Renal cortex interstitium (tissue), 15 donors: ENCODE measurements at places on chromosomes 7 and 10.

- DNase-seq: no peak
Measured at GRCh38 chr10:26215396-26215934, 1.1 kb upstream of the GAD2 start.

- DNase-seq: no peak
Measured at GRCh38 chr10:89332123-89332633, 4.4 kb downstream of the IFIT3 start.

DNA sequence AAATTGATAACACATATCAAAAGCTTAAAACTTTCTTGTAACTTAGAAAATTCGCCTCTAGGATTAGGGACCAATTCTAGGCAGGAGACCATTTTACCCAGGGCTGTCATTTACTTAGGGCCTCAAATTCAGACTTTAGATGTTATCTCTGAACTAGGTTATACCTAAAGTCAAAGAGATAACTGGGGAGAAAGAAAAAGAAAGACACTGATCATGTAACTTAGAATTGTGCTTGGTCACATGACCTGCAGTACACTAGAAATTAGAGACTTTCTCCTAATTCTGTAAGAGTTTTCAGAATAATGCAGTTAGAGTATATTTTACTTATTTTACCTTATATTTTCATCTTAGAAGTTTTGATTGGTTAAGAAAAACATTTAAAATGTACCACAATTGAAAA, 16.7 kb downstream of the ASB4 start:
- no peak for DNase-seq

- DNase-seq: no peak
Measured at GRCh38 chr10:71124921-71125748, 87.2 kb upstream of the UNC5B start.

DNA sequence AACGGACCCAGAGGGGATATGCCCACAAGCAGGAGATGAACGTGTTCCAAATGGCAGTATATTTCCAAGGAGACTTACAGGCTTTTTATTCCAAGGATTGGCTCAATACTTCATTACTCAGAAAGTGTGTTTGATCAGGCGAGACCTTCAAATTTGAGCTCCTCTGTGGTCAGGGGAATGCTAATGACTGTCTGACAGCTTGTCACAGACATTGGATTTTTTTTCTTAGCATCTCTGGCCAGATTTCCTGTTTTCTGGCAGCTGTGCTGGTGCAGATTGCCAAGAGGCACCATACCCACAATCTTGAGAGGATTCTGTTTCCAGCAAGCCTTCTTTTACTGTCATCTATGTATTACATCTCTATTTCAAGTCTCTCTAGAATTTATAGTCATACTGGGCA, 93.8 kb downstream of the C1GALT1 start:
- DNase-seq: no peak

DNA sequence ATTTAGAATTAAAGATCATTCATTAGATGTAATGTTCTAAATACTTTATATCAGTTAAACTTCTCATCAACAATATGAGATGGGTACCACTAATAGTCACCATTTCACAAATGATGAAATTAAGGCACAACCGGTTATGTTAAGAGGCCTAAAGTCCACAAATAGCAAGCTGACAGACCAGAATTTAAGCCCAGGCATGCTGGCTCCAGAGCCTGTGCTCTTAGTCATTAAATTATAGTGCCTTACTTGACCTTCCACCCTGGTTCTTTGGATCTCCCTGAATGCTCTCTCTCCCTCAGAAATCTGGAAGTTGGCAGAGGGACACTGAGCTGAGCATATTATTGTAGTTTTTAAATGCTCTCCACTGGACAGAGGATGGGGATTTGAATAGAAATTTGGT, 3.6 kb downstream of the LIPN start:
- peak; percentile 4 for DNase-seq

DNA sequence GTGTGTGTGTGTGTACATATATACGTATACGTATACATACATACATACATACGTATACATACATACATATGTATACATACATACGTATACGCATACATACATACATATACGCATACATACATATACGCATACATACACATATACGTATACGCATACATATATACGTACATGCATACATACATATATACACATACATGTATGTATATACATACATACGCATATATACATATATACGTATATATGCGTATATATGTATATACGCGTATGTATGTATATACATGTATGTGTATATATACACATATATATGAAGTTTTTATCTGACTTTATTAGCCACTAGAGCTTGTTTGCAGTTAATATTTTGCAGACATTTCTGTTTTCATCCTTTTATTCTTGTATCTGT, 63.3 kb downstream of the TBC1D12 start:
- no peak for DNase-seq

- no peak for DNase-seq
Measured at GRCh38 chr10:113604572-113604971, 51.7 kb downstream of the HABP2 start.

DNA sequence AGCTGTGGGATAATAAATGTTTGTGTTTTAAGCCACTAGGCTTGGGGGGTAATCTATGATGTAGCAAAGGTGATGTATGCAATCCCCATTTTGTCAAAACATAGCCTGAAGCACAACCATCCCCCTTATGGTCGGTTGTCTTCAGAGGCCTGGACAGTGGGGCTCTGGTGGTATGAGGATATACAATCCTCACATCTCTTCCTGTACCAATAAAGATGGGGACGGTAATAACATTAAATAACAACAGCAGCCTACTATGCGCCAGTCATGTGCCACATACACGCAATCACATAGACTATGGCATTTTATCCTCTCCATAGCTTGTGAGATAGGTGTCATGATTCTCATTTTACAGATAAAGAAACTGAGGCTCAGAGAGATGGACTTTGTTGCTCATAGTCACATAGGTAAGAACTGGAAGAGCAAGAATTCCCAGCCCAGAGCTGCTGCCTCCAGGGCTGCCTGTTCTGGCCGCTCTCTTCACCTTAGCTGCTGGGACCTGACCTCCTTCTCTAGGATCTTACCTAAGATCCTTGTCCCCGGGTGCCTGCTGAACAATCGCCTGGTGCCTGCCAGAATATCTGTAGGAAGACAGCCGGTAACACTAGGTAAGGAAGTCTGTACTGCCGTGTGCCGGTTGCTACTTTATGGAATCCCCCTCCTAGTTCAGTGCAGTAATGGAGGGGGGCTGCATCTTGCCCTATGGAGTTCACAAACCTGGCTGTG, 108.6 kb downstream of the ARHGAP22 start:
- DNase-seq: no peak

GRCh38 chr7:92057375-92057774, 76.9 kb downstream of the CYP51A1 start:
- DNase-seq: no peak

DNA sequence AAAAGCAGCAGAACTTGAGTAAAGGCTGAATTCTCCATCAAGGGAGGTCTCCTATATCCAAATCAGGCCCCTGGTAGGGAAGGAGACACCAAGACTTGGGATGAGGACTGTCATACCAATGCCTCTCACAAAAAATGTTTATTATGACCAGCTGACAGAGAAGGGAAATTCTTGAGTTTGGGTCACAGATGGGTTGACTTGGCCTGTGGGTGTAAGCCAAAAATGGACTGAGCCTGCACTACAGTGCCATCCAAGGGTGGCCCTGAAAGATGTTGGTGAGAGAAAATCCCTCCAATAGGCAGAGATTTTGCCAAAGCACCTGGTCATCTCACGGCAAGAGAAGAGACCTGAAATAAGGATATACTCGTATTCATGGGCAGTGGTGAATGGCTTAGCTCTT, 27.0 kb upstream of the PPIF start:
- no peak for DNase-seq
